ENCODE measurements at places on chromosomes 12 and 14. TPM values are rescaled to one million over a fixed set of nuclear protein-coding genes. Genes with fewer than 3 reads are reported as not detected.

The IQSEC3 gene
- total RNA-seq = not detected

The CDKL1 gene
- total RNA-seq = 7.9 TPM

The DAO gene
- 1.1 TPM for total RNA-seq

The SPX gene
- 0.07 TPM for total RNA-seq

The KRT5 gene
- not detected for total RNA-seq

The NFE2 gene
- total RNA-seq = 7.8 TPM
